Heart left ventricle (tissue), 16 donors: ENCODE measurements at places on chromosomes 6 and 20.

- no peak for DNase-seq
Measured at GRCh38 chr20:4369798-4370124, 351.9 kb upstream of the PRND start.

- no peak for DNase-seq
Measured at GRCh38 chr6:152117156-152118133, 310.0 kb downstream of the ESR1 start.

- DNase-seq, result no peak
Measured at GRCh38 chr6:25642667-25643328, 9.2 kb upstream of the SCGN start.

DNA sequence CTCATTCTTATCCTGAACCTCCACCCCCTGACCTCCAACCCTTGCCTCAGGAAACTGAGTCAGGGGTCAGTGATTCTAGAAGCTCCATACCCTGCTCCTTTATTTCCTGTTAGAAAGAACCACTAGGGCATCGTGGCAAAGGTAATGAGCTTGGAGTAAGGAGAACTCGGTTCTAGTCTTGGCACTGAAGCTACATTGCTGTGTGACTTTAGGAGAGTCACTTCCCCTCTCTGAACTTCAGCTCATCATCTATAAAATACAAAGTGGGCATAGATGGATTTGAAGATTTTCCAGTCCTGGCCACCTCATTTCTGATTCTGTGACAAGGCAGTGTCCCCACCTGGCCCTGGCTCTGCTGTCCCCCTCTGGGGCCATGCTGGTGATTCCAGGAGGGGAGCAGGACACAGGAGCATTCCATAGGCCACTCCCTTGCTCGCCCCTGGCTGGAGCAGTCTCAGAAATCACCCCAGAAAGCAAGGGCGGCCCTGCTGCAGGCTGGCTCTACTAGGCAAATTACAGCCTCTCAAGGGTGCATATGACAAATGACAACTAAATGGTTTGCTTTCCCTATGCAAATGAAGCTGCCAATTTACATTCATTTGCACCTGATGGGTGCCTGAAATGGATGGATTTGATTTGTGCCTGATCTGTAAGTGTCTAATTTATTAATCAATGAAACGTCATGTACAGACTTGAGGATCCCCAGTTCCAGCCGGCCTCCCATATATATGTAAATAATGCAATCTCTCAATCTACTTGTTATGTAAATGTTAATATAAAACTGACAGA is 62.2 kb downstream of the LRFN2 start:
- no peak for DNase-seq

DNA sequence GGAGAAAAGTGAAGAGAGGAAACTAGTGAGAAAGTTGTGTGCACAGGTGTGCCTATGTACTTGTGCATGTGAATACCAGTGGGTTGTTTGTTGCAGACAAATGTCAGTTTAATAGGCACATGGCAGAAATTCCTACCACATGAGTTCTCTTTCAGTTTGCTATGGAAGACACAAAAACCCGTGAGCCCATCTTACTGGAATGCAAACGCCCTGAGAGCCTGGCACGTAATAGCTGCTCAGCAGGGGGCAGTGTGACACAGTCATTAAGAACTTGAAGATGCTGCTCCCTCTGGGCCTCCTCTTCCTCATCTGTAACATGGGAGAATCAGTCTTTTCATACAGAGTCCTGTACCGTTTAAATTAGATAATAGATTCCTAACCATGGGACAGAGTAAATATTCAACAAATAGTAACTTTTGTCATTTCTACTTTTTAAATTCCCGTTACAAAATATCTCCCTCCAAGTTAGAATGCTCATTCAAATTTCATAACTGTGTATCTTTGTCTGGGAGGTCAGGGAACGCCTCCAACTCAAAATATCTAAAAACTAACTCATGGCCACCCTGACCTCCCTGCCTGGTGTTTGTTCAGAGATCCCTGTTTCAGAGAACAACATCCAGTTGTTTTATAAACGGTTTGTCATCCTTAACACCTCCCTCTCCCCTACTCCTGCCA is 802.9 kb downstream of the MAFB start:
- DNase-seq, result peak; percentile 82

DNA sequence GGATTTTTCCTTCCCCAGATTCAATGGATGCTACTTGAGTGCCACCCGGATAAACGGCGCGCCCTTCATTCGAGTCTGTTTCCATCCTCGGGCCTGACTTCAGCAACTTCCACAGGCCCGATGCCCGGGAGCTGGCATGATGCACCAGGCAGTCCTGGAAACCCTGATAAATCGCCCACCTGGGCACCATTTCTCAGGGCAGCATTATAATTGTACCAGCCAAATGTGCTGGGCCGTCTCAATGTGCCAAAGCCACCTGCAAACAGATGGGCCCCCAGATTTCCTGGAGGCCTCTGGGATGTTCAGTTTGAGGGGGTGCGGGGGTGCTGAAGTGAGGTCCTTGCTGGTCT is 65.8 kb downstream of the NOL4L start:
- DNase-seq, result no peak

GRCh38 chr20:63834491-63834880 is 3.4 kb upstream of the ZBTB46 start:
- peak; percentile 34 for DNase-seq

- no peak for DNase-seq
Measured at GRCh38 chr20:3134151-3134550, 25.5 kb downstream of the FASTKD5 start.

GRCh38 chr20:19922716-19923115 is 94.4 kb upstream of the NAA20 start:
- no peak for DNase-seq

- no peak for DNase-seq
Measured at GRCh38 chr20:55140631-55141030, 665.2 kb downstream of the DOK5 start.

GRCh38 chr6:161417717-161418462 is 144.0 kb upstream of the AGPAT4 start:
- peak; percentile 74 for DNase-seq

GRCh38 chr20:53154540-53154939 is 182.4 kb downstream of the TSHZ2 start:
- DNase-seq, result no peak
